ENCODE measurements at places on chromosomes 13 and 19.

- DNase-seq, result no peak
These were observed 5.9 kb downstream of the ZSCAN22 start for GRCh38 chr19:58332697-58333096.

- no peak for DNase-seq
These were observed 1257.9 kb downstream of the PCDH17 start for GRCh38 chr13:58889474-58889873.

DNA sequence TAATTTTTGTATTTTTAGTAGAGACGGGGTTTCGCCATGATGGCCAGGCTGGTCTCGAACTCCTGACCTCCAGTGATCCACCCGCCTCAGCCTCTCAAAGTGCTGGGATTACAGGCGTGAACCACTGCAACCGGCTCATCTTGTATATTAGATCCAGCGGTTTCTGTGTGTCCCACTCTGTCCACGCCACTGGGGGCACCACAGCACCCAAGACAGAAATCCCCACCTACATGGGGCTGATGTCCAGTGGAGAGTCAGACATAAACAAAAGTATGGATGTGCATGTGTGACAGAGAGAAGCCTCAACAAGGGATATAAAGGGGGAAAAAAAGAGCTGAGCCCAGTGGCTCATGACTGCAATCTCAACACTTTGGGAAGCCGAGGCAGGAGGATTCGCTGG, 65.8 kb upstream of the ADGRE5 start:
- no peak for DNase-seq

DNA sequence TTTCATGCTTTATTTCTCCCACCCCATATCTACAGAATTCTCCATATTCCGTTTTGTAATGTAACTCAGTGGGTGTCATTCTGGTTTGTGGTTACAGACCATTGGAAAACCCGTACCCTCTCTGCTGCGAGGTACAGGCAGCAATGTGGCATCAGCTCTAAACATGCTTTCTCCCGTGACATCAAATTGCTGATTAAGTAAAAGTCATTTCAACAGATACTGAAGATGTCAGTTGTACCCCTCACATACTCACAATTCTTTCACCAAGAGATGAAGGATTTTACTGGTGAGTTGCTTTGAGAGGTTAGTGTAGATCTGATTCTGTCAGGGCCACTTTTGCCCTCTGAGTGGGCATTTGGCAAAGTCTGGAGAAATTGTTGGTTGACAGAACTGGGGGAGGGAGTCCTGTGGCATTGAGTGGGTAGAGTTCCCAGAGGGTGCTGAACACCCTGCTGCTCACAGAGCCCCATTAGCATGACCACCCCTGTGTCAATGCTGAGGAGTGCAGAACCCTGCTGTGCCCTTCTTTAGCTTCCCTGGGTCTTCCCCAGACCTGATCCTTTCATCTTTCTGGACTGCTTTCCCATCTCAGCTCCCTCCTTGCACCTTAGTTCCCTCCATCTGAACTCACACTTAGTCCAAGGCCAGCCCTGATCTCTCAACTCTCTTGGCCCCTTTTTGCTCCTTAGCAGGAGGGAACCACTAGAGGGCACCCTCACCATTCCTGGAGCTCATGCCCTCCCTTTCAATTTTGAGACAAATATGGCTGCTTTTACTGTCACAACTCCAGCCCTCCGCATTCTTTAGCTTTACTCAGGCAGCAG, 39.9 kb upstream of the CEACAM8 start:
- DNase-seq, result peak; percentile 70

DNA sequence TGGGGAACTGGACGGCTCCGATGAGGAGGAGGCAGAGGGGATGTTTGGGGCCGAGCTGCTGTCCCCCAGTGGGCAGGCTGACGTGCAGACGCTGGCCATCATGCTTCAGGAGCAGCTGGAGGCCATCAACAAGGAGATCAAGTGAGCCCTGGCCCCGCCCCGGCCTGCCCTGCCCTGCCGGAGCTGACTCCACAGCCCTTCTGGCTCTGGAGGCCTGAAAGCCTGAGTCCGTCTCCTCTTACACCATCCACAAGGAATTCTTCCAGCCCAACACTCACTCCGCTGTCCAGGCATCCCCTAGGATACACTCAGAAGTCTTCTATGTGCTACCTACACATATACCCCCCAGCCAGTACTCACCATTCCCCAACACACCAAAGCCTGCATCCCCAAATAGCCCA, 17.4 kb downstream of the PPFIA3 start:
- DNase-seq, result no peak

- DNase-seq, result no peak
These were observed 24.6 kb downstream of the CCNE1 start for GRCh38 chr19:29836409-29836825.

Data from HAP-1 (cell line).